Activated T-helper 9 cell treated with anti-CD3 and anti-CD28 coated beads, Interleukin-2, amount 50 U/mL, for 16 hours (primary cell): ENCODE measurements at places on chromosomes 16 and 17.

DNA sequence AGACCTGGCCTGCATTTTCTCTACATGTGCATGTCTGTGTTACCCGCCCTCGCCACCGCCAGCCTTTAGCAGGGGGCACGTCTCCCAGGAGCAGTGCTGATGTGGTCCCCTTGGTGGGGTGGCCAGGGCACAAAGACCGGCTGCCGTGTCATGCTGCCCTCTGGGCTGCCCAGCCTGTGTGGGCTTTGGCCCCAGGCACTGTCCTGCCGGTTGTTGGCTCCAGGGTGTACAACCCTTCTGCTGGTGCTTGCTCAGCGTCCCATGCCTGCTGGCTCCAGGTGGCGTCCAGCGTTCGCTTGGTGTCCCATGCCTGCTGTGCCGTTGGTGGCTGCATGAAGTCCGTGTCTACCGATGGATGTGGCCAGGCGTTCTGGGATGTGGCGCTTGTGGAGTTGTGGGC lies 4.1 kb downstream of the BAIAP2 start:
- DNase-seq = no peak

DNA sequence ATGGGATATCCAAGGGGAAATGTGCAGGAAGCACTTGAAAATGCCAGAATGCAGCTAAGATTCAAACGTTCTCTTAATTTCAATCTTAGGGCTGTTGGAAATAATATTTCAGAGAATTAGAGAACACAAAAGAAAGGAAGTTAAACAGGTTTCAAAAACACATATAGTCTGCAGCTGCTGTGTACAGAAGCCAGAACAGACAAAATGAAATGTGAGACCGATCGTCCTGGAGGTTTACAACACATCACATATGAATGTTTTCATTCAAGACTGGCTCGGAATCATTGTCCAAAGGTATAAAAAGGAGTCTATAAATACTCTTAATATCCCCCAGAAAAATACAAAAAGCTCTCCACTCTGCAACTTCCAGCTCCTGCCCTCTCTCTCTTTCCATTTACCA lies 14.3 kb downstream of the CYTH1 start:
- no peak for DNase-seq

GRCh38 chr16:23452221-23452571 lies 793 bp downstream of the COG7 start:
- DNase-seq = no peak

GRCh38 chr17:73291260-73291801 lies 20.5 kb downstream of the CDC42EP4 start:
- DNase-seq = no peak

DNA sequence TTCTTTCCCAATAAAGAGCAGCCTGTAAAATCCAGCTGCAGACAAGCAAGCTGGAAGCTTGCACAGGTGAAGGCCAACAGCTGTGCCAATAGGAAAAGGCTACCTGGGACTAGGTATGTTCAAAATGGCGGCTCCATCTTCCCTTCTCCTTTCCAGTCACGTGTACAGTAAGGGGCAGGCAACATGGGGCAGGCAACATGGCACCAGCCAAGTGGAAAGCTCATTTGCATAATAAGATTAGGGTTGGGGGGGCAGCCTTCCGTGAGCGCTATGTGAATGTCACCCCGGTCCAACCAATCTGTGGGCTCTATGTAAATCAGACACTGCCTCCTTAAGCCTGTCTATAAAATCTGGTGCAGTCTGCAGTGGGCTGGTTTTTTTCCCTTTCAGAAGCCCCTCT lies 31.3 kb downstream of the TVP23A start:
- DNase-seq = no peak

GRCh38 chr17:60652454-60653247 lies 25.0 kb upstream of the BCAS3 start:
- no peak for DNase-seq

DNA sequence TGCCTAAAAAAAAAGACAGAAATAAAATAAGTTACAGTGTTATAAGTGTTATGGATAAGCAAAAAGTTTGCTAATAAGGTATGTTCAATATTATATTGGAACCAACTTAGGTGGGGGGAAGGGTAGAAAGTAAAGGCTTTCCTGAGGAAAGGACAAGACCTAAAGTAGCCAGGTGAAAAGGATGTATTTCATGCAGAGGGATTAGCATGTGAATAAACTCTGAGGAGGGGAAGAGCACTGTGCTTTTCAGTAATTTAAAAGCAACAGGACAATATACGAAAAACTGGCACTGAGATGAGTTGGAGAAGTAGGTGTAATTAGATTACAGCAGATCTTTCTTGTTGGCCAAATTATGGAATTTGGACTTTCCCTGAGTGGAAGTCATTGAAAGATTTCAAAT lies 7.6 kb downstream of the TOP2A start:
- no peak for DNase-seq

GRCh38 chr17:48586355-48587258 lies 3.4 kb downstream of the HOXB3 start:
- no peak for DNase-seq

GRCh38 chr16:48125888-48126287 lies 29.9 kb downstream of the ABCC12 start:
- DNase-seq = no peak

DNA sequence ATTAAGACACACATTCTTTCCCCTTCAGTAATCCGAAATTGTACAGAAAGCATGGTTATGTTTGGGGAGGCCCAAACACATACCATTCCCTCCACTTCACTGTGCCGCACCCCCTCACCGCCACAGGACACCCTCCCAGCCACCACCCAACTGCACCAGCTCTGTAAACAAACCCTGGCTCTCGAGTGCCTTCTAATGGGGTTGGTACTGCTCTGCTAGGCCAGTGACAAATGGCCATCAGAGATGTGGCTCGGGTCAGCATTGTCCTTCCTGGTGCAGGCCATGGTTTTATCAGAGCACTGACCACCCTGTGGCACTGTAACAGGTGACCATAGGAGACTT lies 24.0 kb upstream of the SREBF1 start:
- no peak for DNase-seq

- DNase-seq = no peak
Observed at GRCh38 chr17:81423698-81424071, 28.4 kb downstream of the BAHCC1 start.
